ENCODE measurements at places on chromosomes 2 and 18. TPM values are rescaled to one million over a fixed set of nuclear protein-coding genes. Genes with fewer than 3 reads are reported as not detected.

The ALPP gene
- total RNA-seq, result 0.32 TPM

The TRAPPC12 gene
- 65.9 TPM for total RNA-seq

The ADD2 gene
- 4.8 TPM for total RNA-seq

The SP140 gene
- 14.1 TPM for total RNA-seq

The DAW1 gene
- 0.75 TPM for total RNA-seq

The TRIM43 gene
- not detected for total RNA-seq

The SLC38A11 gene
- total RNA-seq, result not detected

The CYS1 gene
- total RNA-seq, result 3.7 TPM

GRCh38 chr2:97961534-97961933, 34.2 kb downstream of the TMEM131 start:
- no peak overlapping the region for H3K4me3 ChIP-seq
- H3K4me1 ChIP-seq, result no peaks in the 10 kb centered on the region
- no peaks in the 10 kb centered on the region for H3K27me3 ChIP-seq
- no peaks in the 10 kb centered on the region for H3K36me3 ChIP-seq
- H3K27ac ChIP-seq, result no peak overlapping the region

- peaks cover 12% of the 10 kb centered on the region for H3K36me3 ChIP-seq
- H3K4me1 ChIP-seq, result no peaks in the 10 kb centered on the region
- no peak overlapping the region for H3K27ac ChIP-seq
- H3K27me3 ChIP-seq, result no peaks in the 10 kb centered on the region
These were observed 20.0 kb downstream of the LANCL1 start for GRCh38 chr2:210456571-210456970.

- no peak overlapping the region for H3K27ac ChIP-seq
- no peaks in the 10 kb centered on the region for H3K4me1 ChIP-seq
- peaks cover 11% of the 10 kb centered on the region for H3K27me3 ChIP-seq
These were observed 40.0 kb upstream of the INPP4A start for GRCh38 chr2:98404556-98405250.

GRCh38 chr18:57197261-57197660, 50.4 kb downstream of the BOD1L2 start:
- no peaks in the 10 kb centered on the region for H3K36me3 ChIP-seq
- H3K27me3 ChIP-seq, result no peaks in the 10 kb centered on the region
- H3K4me3 ChIP-seq, result no peak overlapping the region
- no peak overlapping the region for H3K27ac ChIP-seq
- no peaks in the 10 kb centered on the region for H3K4me1 ChIP-seq
- no peak for DNase-seq

DNA sequence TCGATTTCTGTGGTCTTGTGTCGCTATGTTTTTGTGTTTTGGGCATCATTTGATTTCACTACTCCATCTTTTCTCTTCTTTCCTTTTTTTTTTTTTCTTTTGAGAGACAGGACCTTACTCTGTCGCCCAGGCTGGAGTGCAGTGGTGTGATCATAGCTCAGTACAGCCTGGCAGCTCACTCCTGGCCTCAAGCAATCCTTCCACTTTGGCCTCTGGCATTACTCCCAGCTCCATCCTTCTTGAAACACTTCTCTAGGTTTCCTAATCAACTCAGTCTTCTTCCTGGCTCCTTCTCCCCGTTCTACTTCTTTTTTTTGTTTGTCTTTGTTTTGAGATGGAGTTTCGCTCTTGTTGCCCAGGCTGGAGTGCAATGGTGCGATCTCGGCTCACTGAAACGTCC, 26.5 kb downstream of the TCF23 start:
- no peaks in the 10 kb centered on the region for H3K36me3 ChIP-seq
- peaks cover 69% of the 10 kb centered on the region for H3K27me3 ChIP-seq
- DNase-seq, result no peak
- H3K4me3 ChIP-seq, result no peak overlapping the region

GRCh38 chr2:212949786-212950185, 201.6 kb downstream of the IKZF2 start:
- no peak overlapping the region for H3K27ac ChIP-seq
- DNase-seq, result no peak
- H3K27me3 ChIP-seq, result no peaks in the 10 kb centered on the region
- H3K4me3 ChIP-seq, result no peak overlapping the region
- no peaks in the 10 kb centered on the region for H3K4me1 ChIP-seq

- no peak for DNase-seq
- H3K4me1 ChIP-seq, result no peaks in the 10 kb centered on the region
- H3K27me3 ChIP-seq, result peaks cover 4% of the 10 kb centered on the region
- H3K4me3 ChIP-seq, result no peak within 1 kb of the TSS
- no peaks in the 10 kb centered on the region for H3K36me3 ChIP-seq
These were observed at the start of gene ASB18 for GRCh38 chr2:236264256-236264655. Gene ASB18, minus strand, starts transcription at chr2:236264406. Its CDS starts 61 bp downstream, at chr2:236264345.

DNA sequence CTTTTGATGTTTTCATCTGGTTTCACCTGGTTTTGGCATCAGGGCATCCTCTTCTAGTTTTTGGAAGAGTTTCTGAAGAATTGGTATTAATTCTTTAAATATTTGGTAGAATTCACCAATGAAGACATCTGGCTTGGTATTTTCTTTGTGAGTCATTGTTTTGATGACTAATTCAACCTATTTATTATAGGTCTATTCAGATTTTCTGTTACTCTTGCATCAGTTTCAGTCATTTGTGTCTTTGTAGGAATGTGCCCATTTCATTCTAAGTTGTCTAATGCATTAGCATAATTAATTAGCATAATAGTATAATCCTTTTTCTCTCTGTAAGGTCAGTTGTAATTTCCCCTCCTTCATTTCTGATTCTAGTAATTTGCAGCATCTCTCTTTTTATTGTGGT, 8.0 kb downstream of the GNLY start:
- no peaks in the 10 kb centered on the region for H3K36me3 ChIP-seq
- H3K27me3 ChIP-seq, result peaks cover 3% of the 10 kb centered on the region
- H3K27ac ChIP-seq, result peak overlapping the region; percentile 67

Data from astrocyte (in vitro differentiated cells and primary cell).